ENCODE measurements at places on chromosomes 16 and 17. TPM values are rescaled to one million over a fixed set of nuclear protein-coding genes. Genes with fewer than 3 reads are reported as not detected.

Gene HOXB8
- not detected for polyA plus RNA-seq

Gene CLEC18A
- 0.08 TPM for polyA plus RNA-seq

Gene ATF7IP2
- polyA plus RNA-seq = 9.8 TPM

- no peak overlapping the region for H3K4me3 ChIP-seq
- DNase-seq = no peak
- H3K4me1 ChIP-seq = peaks cover 7% of the 10 kb centered on the region
Observed at GRCh38 chr17:10149573-10150399, 48.6 kb downstream of the GAS7 start.

DNA sequence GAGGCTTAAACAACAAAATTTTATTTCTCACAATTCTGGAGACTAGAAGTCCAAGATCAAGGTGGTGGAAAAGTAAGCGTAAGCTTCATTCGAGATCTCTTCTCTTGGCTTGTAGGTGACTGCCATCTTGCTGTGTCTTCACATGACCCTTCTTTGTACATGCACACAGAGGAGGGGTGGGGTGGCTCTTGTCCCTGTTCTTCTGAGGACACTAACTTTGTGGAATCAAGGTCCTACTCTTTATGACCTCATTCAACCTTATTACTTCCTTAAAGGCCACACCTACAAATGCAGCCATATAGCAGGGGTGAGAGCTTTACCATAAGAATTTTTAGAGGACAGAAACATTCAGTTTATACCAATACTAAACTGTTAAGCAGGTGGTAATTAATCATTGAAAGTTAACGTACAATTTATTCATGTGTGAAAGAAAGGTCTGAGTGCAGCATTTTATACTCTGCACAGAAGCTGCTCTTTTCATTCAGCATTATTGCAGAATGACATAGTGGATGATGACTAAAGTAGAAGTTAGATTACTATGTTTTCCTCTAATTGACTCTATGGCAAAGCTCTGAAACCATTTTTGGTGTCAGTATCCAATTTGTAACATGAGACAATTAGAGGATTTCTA lies 139.9 kb upstream of the HLF start:
- H3K27me3 ChIP-seq = no peaks in the 10 kb centered on the region
- no peak for DNase-seq
- H3K27ac ChIP-seq = no peak overlapping the region
- no peaks in the 10 kb centered on the region for H3K36me3 ChIP-seq
